ENCODE measurements at places on chromosomes 11 and 22.

DNA sequence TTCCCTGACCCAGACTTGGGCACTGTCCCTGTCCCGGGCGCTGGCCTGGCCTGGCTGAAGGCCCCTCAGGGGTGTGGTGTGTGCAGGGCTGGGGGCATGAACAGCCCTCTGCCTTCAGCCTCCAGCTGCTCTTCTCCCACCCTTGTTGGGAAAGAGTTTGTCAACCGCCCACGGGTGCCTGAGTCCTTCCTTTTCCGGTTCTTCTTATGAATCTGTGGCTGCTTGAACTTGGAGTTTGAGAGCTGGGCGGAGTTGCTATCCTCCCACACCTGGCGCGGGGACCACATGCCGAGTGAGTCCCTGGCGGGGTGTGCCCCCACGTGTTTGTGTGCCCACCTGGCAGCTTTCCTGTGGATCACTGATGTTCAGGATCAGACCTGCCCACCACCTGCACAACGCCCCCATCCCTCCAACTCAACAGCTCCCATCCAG is 13.4 kb downstream of the NFAM1 start:
- DNase-seq: no peak

- DNase-seq: no peak
Measured at GRCh38 chr11:95800438-95800837, 10.1 kb downstream of the CEP57 start.

- DNase-seq: no peak
Measured at GRCh38 chr11:15106201-15106965, 8.3 kb upstream of the INSC start.

DNA sequence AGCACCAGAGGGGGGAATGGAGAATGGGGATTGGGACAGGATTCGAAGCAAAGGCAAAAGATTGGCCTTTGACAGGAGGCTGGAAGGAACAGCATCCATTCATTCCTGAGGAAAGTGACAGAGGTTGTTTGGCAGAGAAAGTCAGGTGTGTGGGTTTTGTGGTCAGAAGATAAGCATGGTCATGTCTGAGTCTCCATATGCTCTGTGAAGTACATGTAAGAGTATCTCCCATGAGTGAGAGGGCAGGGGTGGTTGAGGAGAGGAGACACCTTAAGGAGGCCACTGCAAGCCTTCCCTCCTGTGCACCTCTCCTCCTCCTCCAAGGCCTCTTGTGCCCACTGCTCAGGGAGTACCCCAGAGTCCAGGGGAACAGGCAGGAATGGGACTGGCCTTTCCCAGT is 1.9 kb upstream of the NLRP10 start:
- DNase-seq: no peak

DNA sequence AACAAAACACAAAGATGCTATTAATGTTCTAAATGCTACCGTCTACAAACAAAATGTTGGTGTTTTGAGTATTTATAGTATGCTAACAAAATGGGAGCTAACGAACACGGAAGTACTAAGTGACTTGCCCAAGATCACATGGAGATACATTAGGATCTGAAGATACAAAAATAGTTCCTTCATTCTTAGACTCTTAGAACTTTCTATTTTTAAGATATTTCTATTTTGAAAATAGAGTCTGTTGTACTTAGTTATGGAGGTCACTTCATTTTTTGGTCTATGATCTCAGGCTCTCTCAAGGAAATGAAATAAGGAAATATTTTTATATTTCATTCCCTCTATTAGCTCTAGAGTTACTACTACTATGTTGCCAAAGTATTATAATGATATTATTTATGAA is 64.2 kb downstream of the APOL5 start:
- no peak for DNase-seq

DNA sequence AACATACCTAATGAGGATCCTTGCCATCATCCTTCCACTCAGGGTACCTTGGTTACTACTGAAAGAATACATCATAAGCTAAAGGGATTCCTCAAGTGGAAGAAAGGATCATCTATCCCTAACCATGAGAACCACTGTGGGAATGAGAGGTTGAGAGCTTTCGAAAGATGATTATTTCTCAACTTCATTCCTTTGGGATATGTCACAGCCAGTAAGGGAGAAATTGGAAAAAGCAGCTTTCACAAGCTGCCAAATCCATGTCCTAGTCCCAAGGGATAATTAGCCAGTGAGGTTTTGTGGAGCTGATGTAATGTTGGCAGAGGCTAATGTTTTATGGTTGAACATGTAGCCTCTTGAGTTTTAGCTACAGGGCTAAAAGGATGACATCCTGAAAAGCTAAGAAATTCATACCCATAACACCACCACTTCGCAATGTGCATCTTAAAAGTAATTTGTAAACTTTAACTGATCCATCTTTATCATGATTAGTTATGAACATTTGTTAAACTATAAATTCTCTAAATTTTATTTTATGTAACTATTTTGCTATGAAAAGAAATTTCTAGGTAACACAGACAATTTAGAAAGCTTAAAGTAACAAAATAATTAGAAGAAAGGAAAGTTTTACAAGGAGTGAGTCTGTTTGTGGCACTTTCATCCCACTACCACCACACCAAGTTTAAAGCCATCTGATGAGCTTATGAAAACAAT is 123.9 kb downstream of the MRTFA start:
- DNase-seq: no peak

All from hematopoietic multipotent progenitor cell treated with erythropoietin and hydrocortisone succinate and interleukin-3 and kit ligand, for 17 days (in vitro differentiated cells).